ENCODE measurements at places on chromosomes 5 and 9. TPM values are rescaled to one million over a fixed set of nuclear protein-coding genes. Genes with fewer than 3 reads are reported as not detected.

Gene ARID3C
- total RNA-seq = 12.0 TPM

DNA sequence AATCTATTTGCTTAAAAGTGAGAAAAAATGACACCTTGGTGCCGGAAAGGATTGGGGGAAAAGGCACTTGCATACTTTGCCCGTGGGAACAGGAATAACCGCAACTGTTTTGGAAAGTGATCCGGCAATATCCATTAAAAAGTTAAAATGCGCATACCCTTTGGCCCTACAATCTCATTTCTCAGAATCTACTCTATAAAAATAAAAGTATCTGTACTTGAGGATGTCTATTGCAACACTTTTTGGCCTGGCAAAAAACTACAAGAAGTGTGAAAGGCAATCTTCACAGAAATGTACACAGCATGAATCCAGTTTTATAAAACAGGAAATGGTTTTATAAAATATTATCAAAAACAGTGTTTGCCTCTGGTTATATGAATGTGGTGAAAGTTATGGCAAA, 58.3 kb upstream of the NFIL3 start:
- DNase-seq = no peak

DNA sequence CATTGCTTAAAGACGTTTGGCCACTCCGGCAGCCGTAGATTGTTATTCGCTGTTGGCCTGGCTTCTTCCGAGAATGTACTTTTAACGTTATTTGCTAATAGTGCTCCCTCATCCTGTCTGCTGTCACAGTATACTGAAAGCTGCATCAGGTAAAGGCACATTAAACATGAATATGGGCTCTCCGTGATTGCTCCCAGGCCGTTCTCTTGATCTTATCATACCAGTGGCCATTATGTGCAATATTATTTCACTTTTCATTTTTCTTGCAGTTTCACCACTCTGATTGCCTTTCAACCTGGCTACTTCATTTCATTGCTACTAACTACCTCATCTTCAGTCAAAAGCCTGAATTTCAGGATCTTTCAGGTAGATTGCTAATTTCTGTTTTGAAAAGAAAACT, 34.0 kb downstream of the GLRX start:
- DNase-seq = no peak

- DNase-seq = no peak
Measured at GRCh38 chr5:173736374-173736773, 119.9 kb upstream of the BOD1 start.

DNA sequence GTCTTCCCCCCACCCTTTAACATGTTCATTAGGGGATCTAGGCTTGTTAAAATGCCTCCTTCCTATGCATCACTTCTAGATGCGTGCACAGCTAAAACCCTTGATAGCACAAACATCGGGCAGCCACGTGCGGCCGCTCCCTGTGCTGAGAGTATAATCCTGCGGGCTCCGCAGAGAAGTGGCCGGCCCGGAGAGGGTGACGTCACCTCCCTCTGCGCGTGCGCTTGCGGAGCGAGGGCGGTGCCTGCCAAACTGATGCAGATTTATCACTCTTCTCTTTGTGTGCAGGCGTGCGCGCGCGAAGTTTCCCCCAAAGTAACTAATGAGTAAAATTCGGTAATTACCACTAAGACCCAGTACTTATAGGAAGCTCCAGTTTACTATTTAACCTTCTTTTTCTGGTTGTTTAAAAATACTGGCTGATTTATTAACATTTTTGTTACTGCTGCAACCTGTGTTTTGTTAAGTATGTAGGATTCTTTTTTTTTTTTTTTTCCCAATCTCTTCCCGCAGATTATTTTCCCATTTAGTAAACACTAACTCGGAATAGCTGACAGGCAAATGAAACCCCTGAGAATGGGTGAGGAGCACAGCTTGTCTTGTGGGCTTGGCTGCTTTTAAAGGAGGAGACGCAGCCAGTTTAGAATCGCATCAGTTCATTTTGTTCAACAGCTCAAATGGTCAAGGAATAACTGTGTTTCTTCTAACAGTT, 121.6 kb downstream of the TRIO start:
- peak; percentile 81 for DNase-seq

Gene SLC27A6
- total RNA-seq = 2.1 TPM

GRCh38 chr5:136732751-136733150, 367.4 kb upstream of the TRPC7 start:
- DNase-seq = no peak

Gene PCDHGA4
- 1.2 TPM for total RNA-seq

Gene DIPK1B
- 51.3 TPM for total RNA-seq

GRCh38 chr9:133448487-133448972, 11.2 kb upstream of the CACFD1 start:
- no peak for DNase-seq

GRCh38 chr5:65952259-65952658, 25.9 kb downstream of the ERBIN start:
- no peak for DNase-seq

Gene CATSPER3
- 1.3 TPM for total RNA-seq

Gene TMEM250
- total RNA-seq = 39.2 TPM

DNA sequence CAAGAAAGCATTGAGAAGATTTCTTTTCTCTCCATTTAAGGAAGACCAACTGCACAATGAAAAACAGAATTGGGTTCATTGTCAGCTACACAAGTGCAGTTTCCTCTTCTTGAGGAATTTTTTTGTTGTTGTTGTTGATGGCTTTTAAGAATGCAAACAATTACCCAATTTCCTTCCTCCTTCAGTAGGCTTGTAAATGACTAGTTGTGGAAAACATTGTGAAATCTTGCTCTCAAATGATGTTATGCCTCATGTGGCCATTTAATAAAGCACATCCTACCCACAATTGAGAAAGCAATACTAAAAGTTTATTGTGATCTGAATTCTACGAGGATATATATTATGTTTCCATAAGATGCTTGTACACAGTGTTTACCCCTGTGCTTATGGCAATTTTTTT, 171.6 kb downstream of the FAM174A start:
- DNase-seq = no peak

Gene OR13C5
- 0.47 TPM for total RNA-seq

Measured in progenitor cell of endocrine pancreas (in vitro differentiated cells).